ENCODE measurements at places on chromosomes 16 and 17. TPM values are rescaled to one million over a fixed set of nuclear protein-coding genes. Genes with fewer than 3 reads are reported as not detected.

GRCh38 chr17:74595037-74595750 lies 3.1 kb upstream of the CD300LD start:
- peaks cover 19% of the 10 kb centered on the region for H3K4me1 ChIP-seq
- H3K36me3 ChIP-seq: no peaks in the 10 kb centered on the region
- H3K4me3 ChIP-seq: no peak overlapping the region
- H3K27ac ChIP-seq: no peak overlapping the region
- H3K27me3 ChIP-seq: peaks cover 62% of the 10 kb centered on the region

DNA sequence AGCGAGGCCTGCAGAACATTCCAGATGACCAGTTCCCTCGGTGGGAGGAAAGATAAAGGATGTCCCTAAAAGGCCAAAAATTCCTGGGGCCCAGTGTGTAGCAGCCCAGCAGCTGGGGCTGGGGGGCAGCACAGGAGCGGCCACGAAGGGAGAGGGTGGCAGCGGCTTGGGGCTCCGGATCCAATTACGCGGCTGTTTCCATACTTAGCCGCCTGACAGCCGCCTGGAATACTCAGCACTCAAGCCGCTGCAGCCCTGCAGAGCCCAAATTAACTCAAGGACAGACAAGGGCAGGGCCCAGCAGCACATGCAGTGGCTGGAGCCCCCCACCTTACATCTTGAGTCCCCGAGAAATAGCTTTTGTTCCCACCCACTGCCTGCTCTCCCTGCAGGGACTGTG lies 1.3 kb downstream of the SRL start:
- H3K27me3 ChIP-seq: no peaks in the 10 kb centered on the region
- no peak overlapping the region for H3K4me3 ChIP-seq
- H3K27ac ChIP-seq: no peak overlapping the region
- H3K4me1 ChIP-seq: no peaks in the 10 kb centered on the region

DNA sequence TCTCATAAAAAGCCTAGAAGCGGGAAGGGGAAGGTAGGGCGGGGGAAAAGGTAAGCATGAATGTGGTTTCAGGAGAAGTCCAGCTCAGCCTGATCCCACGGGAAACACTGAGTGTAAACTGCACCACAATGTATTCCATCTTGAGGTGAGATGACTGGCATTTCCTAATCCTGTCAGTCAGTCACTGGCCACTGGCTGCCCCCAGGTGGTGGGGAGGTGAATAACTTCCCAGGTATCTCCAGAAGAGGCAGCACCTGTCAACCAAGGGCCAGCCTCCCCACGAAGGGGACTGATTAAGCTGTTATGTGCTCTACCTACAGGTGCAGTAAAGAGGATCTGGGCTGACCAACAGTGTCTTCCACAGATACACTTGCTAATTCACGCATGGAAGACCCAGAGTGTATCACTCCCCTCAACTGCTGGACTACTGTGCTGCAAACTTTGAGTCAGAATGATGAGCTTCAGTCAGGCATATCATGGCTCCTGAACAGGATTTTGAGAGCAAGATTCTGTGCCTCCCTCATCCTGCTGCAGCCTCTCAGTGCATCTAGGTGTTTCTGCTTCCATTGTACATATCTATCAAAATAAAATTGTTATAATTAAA lies 108.5 kb upstream of the CCL2 start:
- DNase-seq: peak; percentile 54
- H3K27ac ChIP-seq: no peak overlapping the region
- H3K4me1 ChIP-seq: no peaks in the 10 kb centered on the region

The SAMD14 gene
- 10.2 TPM for total RNA-seq

Data from left lung (tissue), 14 donors.